Activated T-helper 1 cell treated with Interleukin-2 at 50 U/mL for 16 hours (primary cell): ENCODE measurements at places on chromosomes 1 and 21.
A peak's percentile ranks its signal among the peaks of the same experiment; 100 is the strongest.

DNA sequence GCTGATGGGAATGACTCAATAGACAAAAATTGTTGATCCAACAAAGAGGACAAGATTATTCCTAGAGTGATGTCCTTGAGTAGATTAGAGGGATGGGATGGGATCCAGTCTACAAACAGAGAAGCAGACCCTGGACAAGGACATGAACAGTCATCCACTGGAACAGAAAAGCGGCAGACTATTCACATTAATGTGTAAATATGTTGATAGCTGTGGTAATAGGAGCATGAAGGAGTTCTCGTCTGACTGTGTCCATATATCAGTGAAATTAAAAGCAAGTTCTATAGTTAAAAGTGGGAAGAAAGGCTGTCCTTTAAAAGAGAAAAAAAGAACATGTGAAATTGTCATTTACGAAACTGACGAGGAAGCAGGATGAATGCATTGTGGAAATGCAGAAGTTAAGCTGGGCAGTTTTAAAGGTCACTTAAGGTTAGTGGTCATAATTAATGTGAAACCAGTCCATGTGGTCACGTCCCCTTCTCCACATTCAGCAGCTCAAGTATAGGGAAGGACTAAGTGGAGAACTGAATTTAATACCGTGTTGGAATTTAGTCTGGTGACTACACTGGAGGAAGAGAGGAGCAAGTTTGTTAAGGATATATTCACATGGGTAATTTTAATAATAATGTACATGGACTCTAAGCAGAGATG, 62.1 kb downstream of the PIK3R3 start:
- DNase-seq: no peak

- no peak for DNase-seq
Observed at GRCh38 chr1:51622455-51622913, 5.6 kb downstream of the OSBPL9 start.

GRCh38 chr1:61711969-61712368, 13.0 kb downstream of the TM2D1 start:
- DNase-seq: no peak

GRCh38 chr1:41891199-41891896, 27.4 kb downstream of the HIVEP3 start:
- peak; percentile 36 for DNase-seq

DNA sequence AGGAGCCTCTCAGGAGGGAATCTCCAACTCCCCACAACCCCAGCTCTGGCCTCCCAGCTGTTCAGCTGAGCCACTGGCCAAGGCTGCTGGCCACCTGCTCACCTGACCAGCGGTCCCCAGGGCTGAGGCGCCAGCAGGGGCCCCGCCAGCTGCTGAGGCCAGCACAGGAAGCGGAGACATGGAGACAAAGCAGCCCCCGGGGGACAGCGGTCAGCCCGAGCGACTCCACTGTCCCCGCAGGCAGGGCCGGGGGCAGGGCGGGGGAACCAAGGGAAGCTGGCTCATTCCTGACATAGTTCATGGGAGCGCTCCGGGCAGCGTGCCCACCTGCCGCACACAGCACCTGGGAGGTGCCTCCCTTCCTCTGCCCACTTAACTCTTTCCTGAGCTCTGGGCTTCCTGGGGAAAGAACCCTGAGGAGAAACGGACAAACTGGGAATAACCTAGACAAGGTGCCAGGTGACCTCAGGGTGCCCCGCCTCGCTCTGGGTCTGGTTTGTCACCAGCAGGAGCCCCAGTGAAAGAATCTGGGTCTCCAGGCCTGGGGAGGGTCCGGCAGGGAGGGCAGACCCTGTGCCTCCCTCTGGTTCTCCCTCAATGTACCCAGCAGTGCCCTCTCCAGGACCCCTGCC, 10.7 kb downstream of the EPHA2 start:
- no peak for DNase-seq

- no peak for DNase-seq
Observed at GRCh38 chr1:47837056-47837830, 159.9 kb downstream of the TRABD2B start.
